ENCODE measurements at places on chromosomes 16 and 17.

DNA sequence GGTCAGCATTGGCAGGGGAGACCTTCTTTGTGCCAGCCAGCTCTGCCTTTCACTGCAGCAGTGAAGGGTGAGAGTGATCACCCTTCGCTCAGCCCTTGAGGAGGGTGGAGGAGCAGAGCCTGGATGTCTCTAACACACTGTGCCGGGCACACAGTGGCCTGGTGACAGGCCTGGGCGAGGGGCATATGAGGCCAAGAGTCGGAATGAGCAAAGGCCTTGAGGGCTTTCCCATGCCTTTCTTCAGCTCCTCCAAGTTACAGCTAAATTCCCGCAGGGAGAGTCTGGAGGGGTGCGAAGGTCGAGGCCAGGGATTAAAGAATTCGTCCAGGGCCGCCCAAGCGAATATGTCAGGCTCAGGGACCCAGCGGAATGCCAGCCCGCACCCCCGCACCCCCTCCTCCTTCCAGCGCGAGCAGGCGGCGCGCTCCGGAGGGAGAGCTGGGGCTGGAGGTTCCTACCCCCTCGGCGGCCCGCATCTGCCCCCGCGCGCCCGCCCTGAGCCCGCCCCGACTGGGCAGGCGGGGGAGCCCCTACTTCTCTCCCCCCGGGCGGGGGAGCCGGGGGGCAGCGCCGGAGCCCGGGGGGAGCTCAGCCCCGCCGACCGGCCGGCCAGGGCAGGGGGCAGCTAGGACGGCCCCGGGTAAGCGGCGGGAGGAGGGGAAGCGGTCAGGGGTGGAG lies at the start of gene RASL10B:
Gene RASL10B (plus strand): TSS at position 401 of the 678 bp plus-strand sequence. CDS start 3,546 bp downstream, outside the sequence.
- peak; percentile 29 for DNase-seq

- no peak for DNase-seq
These were observed 14.0 kb downstream of the CPSF4L start for GRCh38 chr17:73247726-73248125.

DNA sequence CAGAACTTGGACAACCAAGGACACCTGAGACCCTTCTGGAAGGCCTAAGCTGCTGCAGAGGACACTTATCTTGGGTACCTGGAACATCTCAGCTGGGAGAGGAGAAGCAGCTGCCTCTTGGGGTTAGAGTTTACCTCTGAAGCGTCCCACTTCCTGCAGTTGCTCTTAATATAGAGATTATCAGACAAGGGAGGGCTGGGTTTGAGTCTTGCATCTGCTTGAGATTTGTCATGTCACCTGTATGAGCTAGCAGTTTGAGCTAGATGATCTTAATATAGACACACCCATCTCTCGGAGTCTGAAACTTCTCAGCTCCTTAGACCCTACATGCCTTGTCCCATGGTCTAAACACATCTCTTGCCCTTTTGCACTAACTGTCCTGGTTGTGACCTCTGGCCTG lies 93.1 kb upstream of the CCL1 start:
- no peak for DNase-seq

DNA sequence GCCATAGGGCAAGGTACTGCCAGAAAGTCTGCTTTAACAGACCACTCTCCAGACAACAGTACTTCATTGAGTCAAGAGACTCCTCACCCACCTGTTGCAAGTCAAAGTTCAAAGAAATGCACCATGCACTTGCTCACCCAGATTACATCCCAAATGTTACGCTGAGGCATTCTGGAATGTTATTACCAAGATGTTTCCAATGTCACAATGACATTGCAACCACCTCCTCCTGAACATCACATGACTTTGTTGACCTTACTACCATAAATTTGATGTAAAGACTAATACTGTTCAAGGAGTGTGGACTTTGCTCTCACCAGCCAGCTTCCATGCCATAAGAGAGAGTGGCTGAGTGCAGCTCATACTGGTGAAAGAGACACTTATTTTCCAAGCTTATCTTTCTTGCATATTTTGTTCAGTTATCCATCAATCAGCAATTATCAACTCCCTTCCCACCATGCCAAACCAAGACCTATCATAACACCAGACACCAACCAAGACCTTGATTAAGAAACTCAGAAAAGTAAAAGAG lies 58.5 kb upstream of the BCAR1 start:
- no peak for DNase-seq

- no peak for DNase-seq
These were observed 49.3 kb downstream of the TRAF4 start for GRCh38 chr17:28792877-28793661.

GRCh38 chr16:85656351-85657266 lies 32.1 kb downstream of the GINS2 start:
- no peak for DNase-seq

DNA sequence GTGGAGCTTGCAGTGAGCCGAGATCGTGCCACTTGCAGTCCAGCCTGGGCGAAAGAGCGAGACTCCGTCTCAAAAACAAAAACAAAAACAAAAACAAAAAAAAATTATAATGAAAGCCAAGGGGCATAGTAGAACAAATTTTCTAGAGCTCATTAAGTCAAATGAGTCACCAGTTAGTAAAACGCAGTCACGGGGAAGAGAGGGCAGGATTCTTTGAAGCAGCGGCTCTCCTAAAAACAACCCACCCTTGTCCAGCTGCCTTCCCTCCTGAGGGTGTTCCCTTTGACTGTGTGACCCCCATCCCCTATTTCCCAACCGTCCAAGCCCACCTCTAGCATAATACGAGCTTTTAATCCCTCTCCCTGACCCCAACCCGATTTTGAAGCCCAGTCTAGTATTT lies 44.1 kb upstream of the STH start:
- no peak for DNase-seq

- no peak for DNase-seq
These were observed 22.7 kb downstream of the YPEL2 start for GRCh38 chr17:59353936-59354755.

DNA sequence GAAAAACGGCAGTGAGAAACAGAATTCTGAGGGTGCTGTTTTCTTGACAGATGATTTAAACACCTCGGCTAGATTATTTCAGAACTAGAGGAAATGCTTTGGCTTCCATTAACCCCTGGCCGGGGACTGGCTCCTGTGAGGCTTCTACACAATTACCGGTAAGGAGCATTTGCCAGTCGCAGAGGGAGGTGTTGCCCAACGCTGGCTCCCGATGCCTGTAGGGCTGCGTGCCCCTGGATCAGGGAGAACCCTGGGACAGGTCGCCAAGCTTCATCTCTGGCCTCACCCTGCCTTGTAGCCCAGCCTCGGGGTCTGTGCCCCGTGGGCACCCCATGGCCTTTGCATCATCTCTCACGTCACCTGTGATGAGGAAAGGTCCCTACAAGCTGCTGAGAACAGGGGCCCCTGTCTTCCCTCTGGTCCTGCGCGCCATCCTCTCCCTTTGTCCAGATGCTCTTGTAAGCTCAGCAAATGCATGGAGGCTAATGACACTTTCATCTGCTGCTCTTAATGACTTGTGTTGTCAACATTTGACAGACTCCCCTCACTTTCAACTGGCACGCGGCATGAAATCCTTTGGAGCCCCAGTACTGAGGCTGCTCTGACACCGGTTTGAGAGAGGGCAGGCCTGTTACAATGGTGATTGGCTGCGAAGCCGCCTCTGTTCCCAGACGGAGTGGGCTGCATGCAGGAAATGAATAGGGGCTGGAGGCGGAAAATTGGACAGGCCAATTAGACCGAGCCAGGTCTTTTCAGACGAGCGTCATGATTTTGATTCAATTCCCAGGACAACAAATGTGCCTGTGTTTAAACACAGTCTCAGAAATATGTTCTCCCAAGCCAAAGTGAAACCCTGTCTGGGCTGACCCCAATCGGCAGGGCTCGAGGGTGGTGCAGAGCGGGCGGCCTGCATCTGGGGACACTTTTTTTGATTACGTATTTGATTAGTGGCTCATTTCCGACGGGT lies 85.5 kb upstream of the DOC2B start:
- no peak for DNase-seq

GRCh38 chr16:51538707-51539498 lies 387.8 kb upstream of the SALL1 start:
- no peak for DNase-seq

GRCh38 chr16:46996391-46996790 lies 22.9 kb upstream of the DNAJA2 start:
- no peak for DNase-seq

- no peak for DNase-seq
These were observed 25.1 kb downstream of the CASKIN2 start for GRCh38 chr17:75490173-75490743.

DNA sequence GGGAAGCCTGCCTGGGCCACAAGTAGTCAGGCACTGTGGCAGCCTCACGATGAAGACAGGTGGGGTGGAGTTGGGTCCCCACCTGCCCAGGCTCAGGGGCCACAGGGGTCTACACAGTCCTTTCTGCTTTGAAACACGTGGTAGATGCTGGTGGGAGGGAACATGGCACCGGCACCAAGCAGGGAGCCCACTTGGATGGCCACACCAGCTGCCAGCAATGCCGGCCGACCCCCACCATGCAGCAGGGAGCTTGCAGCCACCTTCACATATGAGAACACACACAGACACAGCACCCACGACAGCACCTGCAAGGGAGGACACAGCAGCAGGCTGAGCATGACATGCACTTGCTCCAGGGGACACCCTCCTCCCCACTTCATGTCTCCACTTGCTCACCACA lies 2.4 kb downstream of the SLC52A1 start:
- DNase-seq, result no peak

- no peak for DNase-seq
These were observed 206.8 kb downstream of the PHKB start for GRCh38 chr16:47667956-47668355.

- DNase-seq, result no peak
These were observed 17.2 kb downstream of the SREBF1 start for GRCh38 chr17:17819561-17819995.

DNA sequence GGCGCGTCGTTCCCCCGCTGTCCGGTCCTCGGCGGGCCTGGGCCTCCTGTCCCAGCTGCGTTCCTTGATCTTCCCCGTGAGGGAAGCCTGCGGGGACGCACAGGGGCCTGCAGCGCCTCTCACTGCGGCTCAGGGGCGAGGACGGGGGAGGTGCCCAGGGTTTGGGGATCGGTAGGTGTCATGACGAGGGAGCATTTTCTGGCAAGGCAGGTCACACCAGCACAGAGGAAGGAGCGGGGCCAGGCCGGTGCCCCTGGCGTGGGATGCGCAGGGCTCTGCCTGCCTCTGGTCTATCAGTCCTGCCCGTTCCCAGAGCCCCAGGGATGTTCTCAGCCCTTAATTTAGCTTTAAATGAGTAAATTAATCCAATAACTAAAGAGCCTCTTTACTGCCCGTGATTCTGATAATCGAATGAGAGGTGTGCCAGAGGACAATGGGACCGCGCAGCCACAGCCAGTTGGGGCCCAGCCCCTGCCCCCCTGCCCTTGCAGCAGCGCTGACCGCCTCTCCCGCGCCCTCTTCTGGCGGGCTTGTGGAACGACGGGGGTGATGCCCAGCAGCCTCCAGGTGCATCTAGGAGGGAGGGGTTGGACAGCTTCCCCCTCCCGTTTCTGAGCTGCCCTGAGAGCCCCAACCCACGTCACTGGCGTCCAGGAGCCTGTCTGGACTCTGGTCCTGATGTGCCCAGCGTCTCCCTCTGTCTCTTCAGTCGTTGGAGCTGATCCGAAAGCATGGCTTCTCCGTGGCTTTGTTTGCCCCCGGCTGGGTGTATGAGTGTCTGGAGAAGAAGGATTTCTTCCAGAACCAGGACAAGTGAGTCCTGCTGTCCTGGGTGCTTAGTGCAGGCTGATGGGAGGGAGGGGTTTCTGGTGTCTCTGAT lies 7.9 kb downstream of the ENGASE start:
- DNase-seq, result peak; percentile 43

GRCh38 chr16:68496689-68497088 lies 42.4 kb upstream of the ZFP90 start:
- DNase-seq, result no peak

DNA sequence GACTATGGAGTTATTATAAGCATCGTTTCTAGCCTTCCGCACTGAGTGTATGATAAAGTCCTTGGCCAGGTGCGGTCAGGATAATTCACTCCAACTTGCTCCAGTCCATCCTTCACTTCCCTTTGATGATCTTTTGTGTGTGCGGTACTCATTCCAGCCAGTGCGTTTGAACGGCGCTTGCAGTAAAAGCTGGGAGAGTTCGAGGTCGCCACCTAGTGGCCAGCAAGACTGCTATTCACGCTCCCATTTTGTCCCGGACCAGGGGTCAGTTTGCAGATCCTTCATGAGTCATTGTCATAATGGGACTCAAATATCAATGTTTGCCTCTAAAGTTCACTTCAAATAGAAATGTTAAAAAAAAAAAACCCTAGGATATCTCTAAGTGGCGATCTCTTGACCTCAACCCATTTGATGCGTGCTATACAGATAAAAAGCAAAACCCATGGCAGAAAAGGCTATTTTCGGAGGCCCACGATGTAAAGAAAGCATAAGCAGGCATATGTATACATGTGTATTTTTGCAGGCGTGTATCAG lies 417.1 kb downstream of the TMEM114 start:
- DNase-seq, result no peak

DNA sequence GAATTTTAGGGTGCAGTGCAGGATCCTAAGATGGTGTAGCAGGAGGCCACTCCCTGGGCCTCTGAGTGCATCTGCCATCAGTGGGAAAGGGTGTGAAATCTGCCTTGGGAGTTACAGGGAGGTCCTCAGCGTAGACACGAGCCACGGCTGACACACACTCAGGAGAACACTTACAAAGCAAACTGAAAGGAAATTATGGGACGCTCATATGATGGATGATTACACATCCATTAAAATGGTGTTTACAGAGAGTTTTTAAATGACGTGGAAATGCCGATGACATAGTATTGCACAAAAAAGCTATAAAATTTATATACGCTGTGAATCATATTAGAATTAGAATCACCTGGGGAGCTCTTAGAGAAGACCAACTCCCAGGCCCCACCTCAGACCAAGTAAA lies 175.2 kb downstream of the CCDC182 start:
- DNase-seq, result no peak

- DNase-seq, result no peak
These were observed 31.9 kb upstream of the ABCC11 start for GRCh38 chr16:48279199-48279598.

DNA sequence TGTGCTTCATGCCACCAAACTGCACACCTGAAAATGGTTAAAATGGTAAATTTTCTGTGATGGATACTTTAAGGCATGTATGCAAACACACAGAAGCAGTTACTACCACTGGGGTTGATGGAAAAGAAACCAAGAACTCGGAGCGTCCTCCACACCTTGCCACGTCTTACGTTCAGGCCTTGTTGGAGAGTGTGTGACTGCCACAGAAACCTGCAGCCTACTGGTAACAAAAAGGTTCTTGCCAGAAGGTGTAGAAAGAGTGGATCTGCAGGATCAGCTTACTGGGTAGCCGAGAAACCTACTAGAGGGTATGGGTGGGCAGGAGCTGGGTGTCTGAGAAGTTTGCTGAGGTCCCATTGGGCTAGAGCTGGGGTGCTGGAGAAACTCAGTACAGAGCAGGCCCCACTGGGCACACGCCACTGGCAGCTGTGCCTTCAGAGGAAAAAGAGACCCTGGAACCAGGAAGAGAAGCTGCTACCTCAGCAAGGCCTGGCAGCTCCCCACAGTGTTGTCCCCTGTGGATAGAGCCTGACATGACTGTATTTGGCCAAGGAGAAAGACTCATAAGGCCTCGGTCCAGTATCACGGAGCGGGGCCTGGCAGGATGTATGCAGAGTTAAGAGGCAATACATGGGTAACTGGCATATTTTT lies 204.6 kb downstream of the SEC14L1 start:
- DNase-seq, result no peak

All from naive B cell (primary cell).